A172 (cell line): ENCODE measurements at places on chromosomes 2 and 18.
A peak's percentile ranks its signal among the peaks of the same experiment; 100 is the strongest.

DNA sequence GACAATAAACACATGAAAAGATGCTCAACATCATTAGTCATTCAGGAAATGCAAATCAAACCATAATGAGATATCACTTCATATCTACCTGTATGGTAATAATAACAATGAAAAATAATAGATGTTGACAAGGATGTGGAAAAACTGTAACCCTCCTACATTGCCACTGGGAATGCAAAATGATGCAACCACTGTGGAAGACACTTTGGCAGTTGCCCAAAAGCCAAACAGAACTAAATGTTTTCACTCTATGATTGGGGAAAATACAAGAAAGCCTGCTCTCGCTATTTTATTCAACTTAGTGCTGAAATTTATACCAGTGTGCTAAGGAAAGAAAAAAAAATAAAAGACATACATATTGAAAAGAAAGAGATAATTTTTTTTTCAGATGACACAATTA lies 934.5 kb downstream of the CNTNAP5 start:
- DNase-seq = no peak

DNA sequence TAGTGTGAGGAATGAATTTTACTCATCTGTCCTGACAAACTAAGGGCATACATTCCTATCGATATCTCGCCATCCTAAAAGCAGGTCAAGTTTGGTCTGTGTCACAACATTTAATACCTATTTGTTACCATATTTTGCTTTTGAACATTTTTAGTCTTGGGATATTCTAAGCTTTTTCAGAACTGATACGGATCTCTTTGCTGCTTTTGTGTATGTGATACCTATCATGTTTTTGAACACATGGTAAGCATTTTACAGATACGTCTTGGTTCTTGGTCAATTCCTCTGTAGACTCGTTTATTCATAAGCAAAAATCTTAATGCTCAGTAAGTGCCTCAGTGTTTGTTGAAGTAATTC lies 592 bp downstream of the ZNF397 start:
- DNase-seq = no peak

GRCh38 chr2:173151671-173152401 lies 76.2 kb downstream of the MAP3K20 start:
- peak; percentile 83 for DNase-seq

GRCh38 chr2:195683174-195683573 lies 26.1 kb downstream of the SLC39A10 start:
- DNase-seq = no peak

GRCh38 chr2:14720319-14720718 lies 87.8 kb downstream of the LRATD1 start:
- peak; percentile 37 for DNase-seq

GRCh38 chr2:235854276-235854675 lies 313.9 kb downstream of the GBX2 start:
- no peak for DNase-seq

- DNase-seq = no peak
Measured at GRCh38 chr2:150309311-150310080, 178.0 kb downstream of the RND3 start.

GRCh38 chr2:30351116-30351515 lies 95.9 kb upstream of the LCLAT1 start:
- no peak for DNase-seq

- no peak for DNase-seq
Measured at GRCh38 chr2:236786751-236787150, 217.1 kb downstream of the ACKR3 start.

DNA sequence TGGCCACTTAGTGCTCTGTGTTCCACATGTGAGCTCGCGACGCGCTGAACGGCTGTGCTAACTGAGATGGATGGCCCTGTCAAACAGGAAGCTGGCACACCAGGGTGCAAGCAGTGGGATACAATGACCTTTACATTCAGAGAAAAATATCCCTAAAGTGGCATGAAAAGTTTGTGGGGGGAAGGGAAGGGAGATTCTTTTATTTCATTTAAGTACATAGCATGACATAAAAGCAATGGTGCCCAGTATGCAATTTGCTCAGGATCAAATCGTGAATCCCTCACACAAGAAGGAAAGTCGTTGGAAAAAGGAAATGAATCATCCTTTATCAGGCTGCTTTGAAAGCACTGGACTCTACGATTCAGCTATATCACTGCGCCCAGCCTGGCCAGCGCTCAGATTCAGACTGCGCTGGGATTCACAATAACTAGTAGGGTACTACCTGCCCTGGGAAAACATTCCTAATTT lies 26.0 kb downstream of the SATB2 start:
- peak; percentile 89 for DNase-seq

- DNase-seq = no peak
Measured at GRCh38 chr18:75304678-75305557, 94.3 kb downstream of the TSHZ1 start.

DNA sequence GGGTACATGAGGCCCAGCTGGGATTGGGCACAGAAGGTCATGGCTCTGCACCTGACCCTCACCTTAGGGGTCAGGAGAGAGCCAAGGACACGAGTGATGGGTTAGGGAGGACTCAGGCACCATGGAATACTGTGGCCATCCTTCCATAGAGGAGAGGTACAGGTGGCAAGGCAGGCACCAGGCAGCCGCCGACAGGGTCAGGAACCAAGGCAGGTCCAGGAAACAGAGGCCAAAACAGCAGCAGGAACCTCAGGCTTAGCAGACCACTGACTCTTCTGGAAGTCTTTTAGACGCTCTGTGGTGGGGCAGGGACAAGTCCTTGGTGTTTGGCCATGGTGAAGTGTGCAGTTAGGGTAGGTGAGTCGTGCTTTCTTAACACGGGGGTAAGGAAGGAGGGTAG lies 128.0 kb downstream of the NEDD4L start:
- DNase-seq = no peak

GRCh38 chr2:16546128-16546754 lies 119.4 kb downstream of the CYRIA start:
- DNase-seq = peak; percentile 68

GRCh38 chr18:25282896-25283703 lies 68.9 kb downstream of the ZNF521 start:
- no peak for DNase-seq

- DNase-seq = no peak
Measured at GRCh38 chr18:54878159-54878622, 49.9 kb downstream of the RAB27B start.

- DNase-seq = no peak
Measured at GRCh38 chr2:1739961-1740715, 4.2 kb downstream of the PXDN start.

- DNase-seq = peak; percentile 65
Measured at GRCh38 chr2:190069936-190070696, 7.6 kb upstream of the MSTN start.

DNA sequence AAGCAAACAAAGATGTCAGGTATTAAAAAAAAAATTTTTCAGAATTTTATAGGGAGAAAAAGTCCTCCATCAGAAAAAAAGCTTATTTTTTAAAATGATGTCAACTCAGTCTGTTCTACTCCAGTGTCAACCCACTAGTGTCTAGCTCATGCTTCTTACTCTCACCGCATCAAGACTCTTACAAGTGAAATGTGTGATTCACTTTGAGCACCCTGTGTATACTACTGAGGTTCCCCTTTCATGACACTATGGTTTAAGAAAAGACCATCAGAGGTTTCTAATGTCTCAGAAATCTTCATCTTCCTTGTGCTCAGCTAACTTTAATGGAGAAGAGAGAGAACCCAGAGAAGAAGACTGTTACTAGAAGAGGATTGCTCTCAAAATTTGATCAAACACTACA lies 43.4 kb downstream of the FEZ2 start:
- DNase-seq = no peak

GRCh38 chr2:25592766-25593292 lies 80.5 kb downstream of the DTNB start:
- no peak for DNase-seq

DNA sequence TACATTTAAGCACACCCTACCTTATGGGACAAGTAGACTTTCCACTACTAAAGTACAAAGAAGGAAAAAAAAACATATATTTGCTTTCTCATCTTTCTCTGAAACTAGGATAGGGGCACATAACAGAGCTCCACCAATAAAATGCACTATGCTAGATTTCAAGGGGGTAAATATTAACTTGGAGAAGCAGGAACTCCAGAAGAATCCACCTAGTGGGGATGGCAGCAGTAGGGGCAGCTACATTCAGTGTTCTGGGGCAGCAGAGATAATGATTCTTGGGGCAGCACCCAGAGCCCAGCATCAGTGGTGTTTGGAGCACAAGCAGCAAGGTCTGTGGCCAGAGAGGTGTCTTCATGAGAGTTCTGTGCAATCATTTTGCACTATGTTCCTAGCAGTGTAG lies 64.7 kb downstream of the DTNB start:
- DNase-seq = no peak
